ENCODE measurements at places on chromosomes 1 and 21.

DNA sequence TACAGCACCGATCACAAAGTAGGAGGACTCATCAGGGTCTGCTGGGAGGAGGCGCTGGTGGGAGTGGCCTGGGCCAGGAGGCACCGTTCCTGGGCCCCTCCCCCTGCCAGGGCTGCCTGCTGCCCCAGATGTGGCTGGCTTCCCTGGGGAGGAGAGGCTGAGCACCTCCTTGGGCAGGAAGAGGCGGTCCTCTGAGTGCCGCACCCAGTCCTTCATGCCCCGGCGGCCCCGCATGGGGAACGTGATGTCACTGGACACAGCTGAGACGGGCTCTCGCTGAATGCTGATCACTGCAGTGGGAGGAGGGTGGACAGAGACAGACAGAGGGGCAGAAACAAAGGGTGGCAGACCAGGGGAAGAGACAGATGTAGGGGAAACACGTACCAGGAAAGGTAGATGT lies 24.8 kb downstream of the ADGRB2 start:
- DNase-seq: no peak

- no peak for DNase-seq
Measured at GRCh38 chr1:100622506-100622905, 84.6 kb downstream of the GPR88 start.

GRCh38 chr1:184945029-184945428 lies 29.3 kb downstream of the NIBAN1 start:
- DNase-seq: no peak

DNA sequence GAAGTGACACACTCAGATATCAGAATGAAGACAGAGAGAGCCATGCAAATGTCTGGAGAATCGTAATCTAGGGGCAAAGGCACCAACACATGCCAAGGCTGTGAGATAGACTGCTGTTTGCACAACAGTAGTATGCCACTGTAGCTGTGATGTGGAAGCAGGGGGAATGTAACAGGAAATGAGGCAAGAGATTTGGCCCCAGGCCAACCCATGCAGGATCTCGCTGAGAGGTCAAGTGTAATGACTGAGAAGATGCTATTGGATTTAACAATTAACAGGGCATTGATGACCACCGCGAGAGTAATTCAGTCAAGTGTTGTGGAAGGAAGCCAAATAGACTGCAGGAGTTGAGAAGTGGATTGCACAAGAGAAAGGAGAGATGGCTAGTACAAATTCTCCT lies 107.3 kb upstream of the ST6GALNAC5 start:
- no peak for DNase-seq

GRCh38 chr1:112841825-112842224 lies 114.2 kb downstream of the SLC16A1 start:
- no peak for DNase-seq

DNA sequence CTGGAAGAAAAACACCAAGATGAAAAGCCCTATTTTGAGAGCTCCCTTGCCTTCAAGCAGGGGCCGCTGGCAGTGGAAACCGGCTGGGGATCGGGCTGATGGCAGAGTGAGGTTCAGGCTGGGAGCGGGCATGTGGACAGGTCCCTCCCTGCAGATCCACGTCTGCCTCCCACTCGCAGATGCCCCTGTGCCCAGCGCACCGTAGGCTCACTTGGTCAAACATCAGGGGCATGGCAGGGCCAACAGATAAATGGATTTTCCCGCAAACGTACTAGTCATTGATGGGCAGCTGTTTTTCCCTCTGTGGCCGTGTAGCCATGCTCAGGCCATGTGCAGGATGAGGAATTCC lies 6.6 kb upstream of the C1orf174 start:
- no peak for DNase-seq

- no peak for DNase-seq
Measured at GRCh38 chr1:41426201-41426890, 58.1 kb downstream of the EDN2 start.

DNA sequence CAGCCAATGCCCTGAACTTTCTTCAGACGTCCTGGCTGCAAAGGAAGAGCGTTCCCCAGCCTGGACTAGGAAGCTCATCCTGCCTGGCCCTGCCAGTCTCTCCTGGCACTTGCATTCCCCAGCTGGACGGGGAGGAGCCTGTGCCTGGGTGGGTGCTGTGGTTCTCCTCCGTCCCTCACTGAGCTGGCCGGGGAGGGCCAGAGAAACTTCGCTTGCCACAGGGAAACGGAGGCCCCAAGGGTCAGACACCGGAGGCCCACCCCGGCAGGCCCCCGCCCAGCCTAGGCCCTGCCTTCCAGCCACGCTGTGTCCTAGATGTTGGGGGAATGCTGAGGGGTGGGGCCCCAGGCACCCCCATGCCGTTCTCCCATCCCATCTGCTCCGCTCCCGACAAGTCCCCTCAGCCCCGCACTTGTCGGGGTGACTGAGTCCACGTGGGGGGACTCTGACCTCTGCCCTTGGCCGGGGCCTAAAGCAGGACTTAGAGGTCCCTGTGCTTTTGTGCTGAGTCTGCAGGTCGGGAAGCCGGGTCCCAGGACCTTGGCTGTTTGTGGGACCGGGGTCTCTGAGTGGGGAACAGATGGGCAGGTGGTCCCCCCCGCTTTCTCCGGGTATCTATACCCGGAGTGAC lies 4.8 kb downstream of the FTCD start:
- DNase-seq: no peak

DNA sequence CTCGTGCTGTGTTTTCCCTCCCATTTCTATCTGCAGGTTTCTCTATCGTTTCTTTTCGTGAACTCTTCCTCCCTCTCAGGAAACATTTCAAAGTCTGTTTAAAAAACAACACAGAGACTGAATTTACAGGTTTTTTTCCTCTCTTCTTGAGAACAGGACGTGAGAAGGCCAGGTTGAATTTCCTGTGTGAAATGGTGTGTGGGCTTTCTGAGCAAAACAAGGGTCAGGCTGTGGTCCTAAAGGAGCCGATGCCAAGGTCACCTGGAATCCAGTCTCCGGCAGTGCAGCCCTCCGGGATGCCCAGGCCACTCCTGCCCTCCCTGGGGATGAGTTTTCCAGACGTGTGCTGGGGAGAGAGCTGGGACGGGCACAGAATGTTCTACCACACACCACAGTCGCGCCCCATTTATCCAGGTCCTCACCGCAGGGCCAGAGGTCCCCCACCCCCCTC lies 62.7 kb upstream of the RUNX3 start:
- DNase-seq: no peak

GRCh38 chr21:45332981-45333582 lies 45.4 kb upstream of the POFUT2 start:
- DNase-seq: no peak

- no peak for DNase-seq
Measured at GRCh38 chr1:59146056-59146455, 150.8 kb upstream of the FGGY start.

DNA sequence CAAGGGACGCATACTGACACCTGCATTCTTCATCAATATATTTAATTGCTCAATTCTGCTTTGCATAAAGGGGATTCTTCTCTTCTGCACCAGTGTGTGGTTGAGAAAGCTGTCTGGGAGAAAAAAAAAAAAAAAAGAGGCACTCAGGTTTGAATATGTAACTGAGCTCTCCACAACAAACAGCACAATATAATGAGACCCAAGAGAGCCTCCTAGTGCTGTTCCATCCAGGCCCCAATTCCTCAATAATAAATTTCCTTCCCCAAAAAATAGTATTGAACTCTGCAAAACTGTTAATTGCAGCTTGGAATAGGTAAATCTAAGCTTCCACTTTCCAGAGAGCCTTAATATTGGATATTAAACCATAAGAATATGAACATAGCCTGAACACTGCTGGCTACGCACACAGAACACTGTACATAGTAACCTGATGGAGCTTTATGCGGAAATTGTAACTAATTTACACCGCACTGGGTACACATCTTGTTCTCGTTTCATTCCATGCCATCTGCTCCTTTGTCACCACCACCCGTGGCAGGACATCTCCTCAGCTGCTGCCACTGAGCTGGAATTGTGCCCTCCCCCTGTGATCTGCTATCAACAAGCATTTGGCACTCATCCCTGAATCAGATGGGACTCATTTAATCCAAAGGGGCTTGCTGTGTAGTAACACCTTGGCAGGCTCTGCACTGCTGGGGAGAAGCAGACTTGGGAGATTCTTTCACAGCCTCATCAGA lies 272.0 kb downstream of the HHIPL2 start:
- DNase-seq: no peak

DNA sequence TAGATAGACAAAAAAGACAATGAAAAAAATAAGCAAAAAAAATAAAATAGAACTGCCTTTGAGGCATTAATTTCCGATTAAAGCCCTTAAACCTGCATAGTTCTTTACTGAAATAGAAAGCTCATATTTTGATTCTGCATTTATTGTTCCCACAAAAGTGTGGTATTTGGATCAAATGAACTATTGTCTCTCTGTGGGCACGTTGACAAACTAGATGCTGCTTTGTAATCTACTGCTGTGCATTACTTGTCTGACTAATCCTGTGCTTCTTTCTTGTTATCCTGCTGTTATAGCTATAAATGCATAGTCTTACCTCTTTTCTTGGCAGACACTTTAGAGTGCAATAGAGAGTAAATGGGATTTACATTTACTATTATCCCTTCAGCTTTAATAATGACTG lies 31.4 kb upstream of the SLC35D1 start:
- no peak for DNase-seq

DNA sequence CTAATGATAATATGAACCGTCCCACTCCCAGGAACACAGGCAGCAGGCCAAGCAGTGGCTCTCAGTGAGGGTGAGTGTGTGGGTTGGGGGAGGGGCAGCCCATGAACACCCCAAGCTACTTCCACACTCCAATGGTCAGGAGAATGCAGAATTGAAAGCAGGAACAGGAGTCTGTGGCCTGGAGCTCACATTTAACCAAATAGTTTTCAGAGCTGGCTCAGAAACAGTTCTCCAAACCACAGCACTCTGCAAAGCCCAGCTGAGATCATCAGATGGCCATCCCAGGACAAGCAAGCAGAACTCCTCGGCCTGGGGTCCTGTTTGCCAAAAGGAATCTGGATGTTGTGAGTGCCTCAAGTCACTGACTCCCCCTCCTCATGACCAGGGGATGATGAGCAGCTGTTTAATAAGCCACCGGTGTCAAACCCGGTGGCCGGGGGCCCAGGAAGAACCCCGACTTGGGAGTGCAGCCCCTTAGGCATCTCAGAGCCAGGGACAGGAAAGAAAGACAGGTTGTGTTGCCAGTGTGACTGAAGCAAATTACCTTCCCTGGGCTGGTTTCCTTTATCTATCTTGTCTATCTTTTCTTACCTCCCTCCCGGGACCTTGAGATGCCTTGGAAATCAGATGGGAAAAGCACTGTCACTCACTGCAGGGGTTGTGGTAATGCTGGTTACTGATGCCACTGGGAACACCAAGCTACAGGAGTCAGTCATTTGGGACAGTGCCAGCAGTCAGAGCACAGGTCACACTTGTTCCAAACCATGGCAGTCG lies 20.4 kb downstream of the DEGS1 start:
- no peak for DNase-seq

DNA sequence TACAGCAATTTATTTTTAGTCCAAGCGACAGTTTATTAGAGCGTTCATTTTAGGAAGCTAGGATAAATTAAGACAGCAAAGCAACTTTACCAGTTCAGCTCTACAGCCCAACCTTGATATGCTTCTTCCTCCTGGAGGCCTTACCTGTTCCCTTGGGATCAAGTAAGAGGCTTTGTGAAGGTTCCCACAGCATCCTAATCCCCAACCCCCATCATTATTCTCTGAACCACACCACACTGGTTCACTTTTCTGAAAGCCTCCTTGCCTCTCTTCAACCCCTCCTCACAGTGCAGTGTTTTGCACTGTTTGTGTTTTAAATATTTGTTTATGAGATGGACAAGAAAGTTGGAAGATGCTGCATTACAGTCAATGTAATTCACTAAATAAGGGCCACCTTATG lies 126.3 kb upstream of the CXADR start:
- no peak for DNase-seq

DNA sequence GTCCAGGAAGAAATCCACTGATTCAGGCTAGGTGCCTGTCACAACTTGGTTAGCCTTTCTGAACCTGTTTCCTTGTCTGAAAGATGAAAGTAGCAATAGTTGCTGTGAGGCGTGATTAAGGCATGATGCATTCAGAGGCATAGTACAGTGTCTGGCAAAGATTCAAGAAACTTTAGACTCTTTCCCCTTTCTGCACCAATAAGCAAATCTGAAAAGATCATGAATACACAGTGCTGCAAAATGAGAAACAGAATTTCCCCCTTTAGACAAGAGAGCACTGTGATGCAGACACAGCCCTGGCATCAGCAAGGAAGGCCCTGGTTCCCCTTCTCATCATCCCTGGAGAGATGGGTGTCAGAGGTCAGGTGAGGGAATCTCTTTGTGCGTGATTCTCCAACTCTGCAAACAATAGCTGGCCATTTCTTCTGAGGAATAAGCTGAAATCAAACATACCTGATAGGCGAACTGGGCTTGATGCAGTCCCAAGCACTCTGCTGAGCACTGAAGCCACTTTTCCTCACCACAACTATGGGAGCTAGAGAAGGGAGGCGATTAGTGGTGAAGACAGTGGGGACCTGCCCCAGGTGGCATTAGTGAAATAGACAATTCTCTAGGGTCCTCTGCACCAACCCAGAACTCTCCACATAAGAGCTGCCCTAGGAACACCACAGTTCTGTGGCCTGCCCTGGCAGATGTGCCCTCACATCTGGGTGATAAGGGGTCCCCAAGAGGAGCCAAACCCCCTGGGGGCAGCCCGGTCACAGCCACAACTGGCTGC lies 41.7 kb downstream of the ITPKB start:
- DNase-seq: no peak

DNA sequence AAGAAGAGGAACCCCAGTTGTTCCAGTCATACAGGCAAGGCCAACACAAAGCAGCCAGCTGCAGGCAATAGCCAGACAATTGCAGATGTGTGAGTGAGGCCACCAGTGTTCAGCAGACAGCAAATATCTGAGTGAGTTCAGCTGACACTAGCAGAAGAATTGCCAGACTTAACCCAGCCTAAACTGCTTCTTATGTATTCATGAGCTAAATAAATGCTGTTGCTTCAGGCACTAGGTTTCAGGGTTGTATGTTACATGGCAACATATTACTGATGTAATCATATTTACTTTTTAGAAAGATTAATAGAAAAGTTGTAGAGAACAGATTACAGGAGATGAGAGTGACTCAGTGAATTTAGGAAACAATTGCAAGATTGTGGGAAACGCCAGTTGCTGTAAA lies 129.8 kb upstream of the CHODL start:
- no peak for DNase-seq

- DNase-seq: no peak
Measured at GRCh38 chr1:40042341-40042740, 1.8 kb downstream of the CAP1 start.

DNA sequence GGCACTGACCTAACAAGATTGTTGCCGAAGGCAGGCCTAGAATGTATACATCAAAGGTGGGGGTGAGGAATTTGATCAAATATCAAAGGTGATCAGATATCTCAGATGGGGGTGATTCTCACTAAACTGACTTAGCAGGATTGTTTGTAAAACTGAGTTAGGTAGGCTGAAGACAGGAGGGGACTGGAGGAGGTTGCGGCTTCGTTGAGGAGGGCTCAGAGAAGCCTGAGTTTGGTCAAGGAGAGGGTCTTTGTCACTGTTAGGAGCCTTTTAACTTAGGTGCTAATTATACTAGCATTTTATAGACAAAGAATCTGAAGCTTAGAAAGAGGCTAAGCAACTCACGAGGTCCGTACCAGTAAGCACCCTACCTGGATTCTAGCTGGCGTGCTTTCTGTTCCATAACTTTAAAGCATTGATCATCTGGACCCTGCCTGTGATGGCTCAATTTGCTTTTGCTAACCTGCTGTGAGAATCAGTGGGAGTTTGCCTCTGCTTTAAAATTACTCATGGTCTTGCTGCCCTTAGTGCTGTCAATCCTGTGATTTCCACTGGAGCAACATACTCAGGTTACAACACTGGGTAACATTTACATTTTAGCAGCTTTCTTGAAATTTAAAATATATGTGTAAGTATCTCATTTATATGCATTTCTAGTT lies 49.8 kb downstream of the ITSN1 start:
- DNase-seq: no peak
